ENCODE measurements at places on chromosomes 1 and 21. TPM values are rescaled to one million over a fixed set of nuclear protein-coding genes. Genes with fewer than 3 reads are reported as not detected.

Gene RAB3B
- total RNA-seq = 0.81 TPM

Gene PCSK9
- total RNA-seq = 0.25 TPM

Gene KLHDC9
- total RNA-seq = 4.4 TPM

DNA sequence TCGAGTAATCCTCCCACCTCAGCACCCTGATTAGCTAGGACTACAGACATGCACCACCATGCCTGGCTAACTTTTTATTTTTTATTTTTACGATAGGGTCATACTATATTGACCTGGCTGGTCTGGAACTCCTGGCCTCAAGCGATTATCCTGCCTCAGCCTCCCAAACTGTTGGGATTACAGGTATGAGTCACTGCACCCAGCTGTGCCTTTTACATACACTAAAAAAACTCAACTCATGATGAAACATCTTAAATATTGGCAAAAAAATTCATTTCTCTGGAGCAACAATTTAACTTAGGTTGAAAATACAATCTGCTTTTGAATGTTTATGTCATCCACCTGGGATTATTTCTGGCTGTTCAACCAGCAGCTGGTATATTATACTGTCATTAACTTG is 598.3 kb upstream of the ZP4 start:
- no peak for ATAC-seq

DNA sequence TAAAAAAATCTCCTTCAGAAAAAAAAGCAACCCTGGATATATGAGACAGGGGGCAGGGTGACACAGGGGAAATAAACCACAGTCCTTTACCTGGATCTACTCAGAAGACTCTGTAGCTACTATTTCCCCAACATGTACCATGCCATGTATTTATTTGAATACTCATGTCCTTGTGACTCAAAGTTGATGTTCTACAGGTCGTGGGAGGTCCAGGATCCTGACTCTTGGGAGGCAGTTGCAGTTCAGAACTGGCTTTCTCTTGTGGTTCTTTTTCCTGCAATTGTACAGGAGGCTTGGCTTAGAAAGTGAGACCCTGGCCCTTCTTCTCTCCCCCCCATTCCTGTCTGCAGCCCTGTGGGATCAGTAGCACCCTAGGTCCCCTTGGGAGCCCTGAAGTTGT is 5.8 kb upstream of the IL24 start:
- no peak for ATAC-seq

DNA sequence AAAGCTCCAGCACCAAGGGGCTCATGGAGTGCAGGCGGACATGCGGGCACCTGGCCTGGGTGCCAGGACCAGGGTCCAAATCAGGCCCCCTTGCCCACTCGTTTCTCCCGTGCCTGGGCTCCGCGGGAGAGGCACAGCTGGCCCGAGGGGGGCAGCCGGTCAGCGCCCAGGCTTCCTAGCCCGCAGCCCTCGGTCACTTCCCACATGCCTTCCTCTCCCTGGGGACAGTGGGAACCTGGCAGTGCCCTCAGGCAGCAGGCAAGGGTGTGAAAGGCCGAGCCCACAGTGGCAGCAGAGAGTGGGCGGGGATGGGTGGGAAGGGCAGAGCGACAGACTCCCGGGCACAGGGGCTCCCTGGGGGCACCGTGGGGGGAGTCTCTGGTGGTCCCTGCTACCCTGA is 69.8 kb downstream of the MEGF6 start:
- no peak for ATAC-seq

Gene GFI1
- total RNA-seq = 1.6 TPM

Gene RPE65
- total RNA-seq = not detected

GRCh38 chr1:211549092-211549711 is 29.8 kb downstream of the SLC30A1 start:
- no peak for ATAC-seq

- peak; percentile 31 for ATAC-seq
Measured at GRCh38 chr1:75908717-75909152, 23.5 kb downstream of the ASB17 start.

- ATAC-seq = peak; percentile 44
Measured at GRCh38 chr1:161074676-161075368, 5.1 kb upstream of the ARHGAP30 start.

Gene F5
- total RNA-seq = 0.11 TPM

Gene CFHR3
- total RNA-seq = 0.52 TPM

Gene CACNA1E
- 12.0 TPM for total RNA-seq

Gene FCRL5
- 0.41 TPM for total RNA-seq

Gene CELA2B
- total RNA-seq = not detected

- ATAC-seq = no peak
Measured at GRCh38 chr1:179001451-179001850, 24.2 kb upstream of the FAM20B start.

Gene PALMD
- 11.1 TPM for total RNA-seq

Gene TFAP2E
- total RNA-seq = 20.3 TPM

Gene KRTAP19-1
- not detected for total RNA-seq

DNA sequence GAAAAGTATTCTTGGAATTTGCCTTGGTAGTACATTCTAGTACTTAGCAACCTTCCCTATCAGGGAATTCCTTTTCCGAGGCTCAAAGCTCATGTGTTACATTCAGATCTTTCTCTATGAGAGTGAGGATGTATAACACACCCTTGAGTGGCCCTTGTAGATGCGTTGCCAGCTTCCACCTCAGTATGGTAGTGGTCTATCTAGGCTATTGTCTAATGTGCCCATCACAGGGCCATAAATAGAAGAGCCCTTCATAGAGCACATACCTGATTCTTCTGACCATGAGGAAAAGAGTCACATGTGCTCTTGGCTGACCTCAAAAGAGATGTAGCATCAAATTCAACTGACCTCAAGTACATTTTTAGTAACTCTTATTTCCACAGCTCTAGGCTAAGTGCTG is 14.0 kb upstream of the ZC3H11B start:
- ATAC-seq = no peak

Gene MGST3
- 252 TPM for total RNA-seq

- peak; percentile 14 for ATAC-seq
Measured at GRCh38 chr21:45550522-45551210, 8.4 kb upstream of the SLC19A1 start.

DNA sequence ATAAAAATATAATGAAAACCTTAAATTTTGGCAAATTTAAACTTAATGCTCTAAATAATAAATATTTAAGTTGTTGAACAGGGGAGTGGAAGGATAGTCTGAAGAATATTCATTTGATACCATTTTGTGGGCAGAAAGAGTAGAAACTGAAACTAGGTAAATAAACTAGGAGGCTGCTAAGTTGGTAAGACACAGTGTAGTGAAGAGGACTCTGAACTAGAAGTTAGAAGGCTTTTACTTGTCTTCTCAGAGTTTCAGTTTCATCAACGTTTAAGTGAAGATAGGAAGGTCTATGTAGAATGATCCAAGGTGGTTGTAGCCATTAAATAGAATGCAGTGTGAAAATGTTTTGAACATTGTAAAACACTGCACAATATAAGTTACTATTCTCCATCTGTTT is 516.9 kb downstream of the AMY1C start:
- ATAC-seq = no peak

DNA sequence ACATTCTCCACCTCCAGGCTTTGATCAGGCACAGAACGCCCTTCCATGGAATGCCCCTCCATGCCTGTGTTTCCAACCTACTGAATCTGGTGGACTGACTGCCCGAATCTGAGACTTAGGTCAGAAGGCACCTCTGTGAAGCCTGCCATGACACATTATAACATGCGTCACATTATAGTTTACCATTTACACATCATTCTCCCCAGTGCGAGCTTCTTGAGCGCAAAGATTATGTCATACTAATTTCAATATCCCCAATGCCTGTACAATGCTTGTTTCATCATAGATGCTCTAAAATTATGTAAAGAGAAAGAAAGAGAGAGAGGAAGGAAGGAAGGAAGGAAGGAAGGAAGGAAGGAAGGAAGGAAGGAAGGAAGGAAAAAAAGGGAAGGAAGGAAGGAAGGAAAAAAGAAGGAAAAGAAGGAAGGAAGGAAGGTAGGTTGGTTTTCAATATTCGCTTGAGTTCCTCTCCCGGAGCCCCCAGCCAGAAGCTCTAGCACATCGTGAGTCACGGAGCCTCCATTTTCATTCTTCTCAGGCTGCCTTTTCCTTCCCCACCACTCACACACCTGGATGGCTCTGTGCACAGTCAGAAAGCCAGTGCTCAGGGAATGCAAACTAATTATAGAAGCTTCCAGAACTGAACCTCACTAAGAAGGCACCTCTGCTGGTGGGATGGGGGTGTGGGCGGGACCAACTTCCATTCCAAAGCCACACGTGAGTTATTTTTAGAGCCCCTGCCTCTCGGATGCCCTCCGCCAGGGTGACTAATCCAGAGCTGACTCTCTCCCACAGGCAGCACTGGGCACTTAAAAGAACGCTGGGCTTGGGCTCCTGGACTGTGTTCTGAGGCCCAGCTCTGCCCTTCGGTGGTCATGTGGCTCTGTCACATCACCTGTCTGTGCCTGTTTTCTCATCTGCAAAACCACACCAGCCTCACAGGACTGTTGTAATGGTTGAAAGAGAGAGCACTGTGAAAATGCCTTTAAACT is 27.4 kb downstream of the LAMB3 start:
- ATAC-seq = peak; percentile 16

Gene SYTL1
- 1.4 TPM for total RNA-seq

Gene PSEN2
- total RNA-seq = 18.6 TPM

Gene LHX8
- total RNA-seq = not detected

Gene LHX4
- total RNA-seq = 4.7 TPM

- peak; percentile 35 for ATAC-seq
Measured at GRCh38 chr1:95223110-95223509, 10.9 kb upstream of the RWDD3 start.

- ATAC-seq = peak; percentile 69
Measured at GRCh38 chr1:187842406-187843165, 1013.8 kb downstream of the PLA2G4A start.

DNA sequence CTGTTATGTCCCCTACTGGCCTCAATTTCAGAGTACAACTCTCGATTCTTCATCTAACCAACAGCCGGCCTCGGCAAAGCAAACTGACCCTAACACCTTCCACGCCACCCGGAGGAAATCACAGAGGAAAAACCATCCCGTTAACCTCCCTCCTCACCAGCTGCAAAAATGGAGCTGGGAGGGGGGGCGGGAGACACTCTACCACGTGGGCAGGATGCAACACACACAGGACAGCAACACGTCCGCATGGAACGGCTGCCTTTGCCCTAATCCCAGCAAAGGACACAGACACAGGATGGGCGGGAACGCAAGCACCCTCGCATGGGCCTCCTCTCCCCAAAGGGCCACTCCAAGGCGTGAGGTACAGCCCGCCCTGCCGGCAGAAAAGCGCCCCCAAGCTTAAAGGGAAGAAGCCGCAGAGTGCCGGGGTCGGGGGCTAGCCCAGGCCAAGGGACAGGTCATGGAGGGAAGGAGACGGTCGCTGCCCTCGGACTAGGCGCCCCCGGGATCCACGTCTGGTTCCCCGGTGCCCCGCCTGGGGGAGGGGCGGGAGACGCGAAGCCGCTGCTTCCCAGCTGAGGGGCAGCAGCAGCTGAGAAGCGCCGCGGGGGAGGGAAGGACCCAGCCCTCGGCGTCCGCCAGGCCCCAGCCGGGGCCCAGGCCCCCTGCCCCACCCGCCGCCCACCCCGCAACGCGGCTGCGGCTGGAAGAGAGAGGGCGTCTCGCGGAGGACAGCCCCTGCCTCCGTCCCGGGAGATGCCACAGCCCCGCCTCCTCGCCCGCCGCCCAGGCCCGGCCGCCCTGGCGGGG is 590 bp downstream of the FOXJ3 start:
- ATAC-seq = peak; percentile 48

Gene NIBAN1
- total RNA-seq = 5.8 TPM

GRCh38 chr21:45981151-45982091 is at the start of gene COL6A1:
Gene COL6A1 (plus strand): TSS chr21:45981770. CDS start chr21:45981851, 81 bp downstream.
- peak; percentile 66 for ATAC-seq

Gene YIPF1
- 18.4 TPM for total RNA-seq

- ATAC-seq = no peak
Measured at GRCh38 chr1:94355485-94355980, 62.7 kb upstream of the ABCD3 start.

Gene VSIG8
- not detected for total RNA-seq

DNA sequence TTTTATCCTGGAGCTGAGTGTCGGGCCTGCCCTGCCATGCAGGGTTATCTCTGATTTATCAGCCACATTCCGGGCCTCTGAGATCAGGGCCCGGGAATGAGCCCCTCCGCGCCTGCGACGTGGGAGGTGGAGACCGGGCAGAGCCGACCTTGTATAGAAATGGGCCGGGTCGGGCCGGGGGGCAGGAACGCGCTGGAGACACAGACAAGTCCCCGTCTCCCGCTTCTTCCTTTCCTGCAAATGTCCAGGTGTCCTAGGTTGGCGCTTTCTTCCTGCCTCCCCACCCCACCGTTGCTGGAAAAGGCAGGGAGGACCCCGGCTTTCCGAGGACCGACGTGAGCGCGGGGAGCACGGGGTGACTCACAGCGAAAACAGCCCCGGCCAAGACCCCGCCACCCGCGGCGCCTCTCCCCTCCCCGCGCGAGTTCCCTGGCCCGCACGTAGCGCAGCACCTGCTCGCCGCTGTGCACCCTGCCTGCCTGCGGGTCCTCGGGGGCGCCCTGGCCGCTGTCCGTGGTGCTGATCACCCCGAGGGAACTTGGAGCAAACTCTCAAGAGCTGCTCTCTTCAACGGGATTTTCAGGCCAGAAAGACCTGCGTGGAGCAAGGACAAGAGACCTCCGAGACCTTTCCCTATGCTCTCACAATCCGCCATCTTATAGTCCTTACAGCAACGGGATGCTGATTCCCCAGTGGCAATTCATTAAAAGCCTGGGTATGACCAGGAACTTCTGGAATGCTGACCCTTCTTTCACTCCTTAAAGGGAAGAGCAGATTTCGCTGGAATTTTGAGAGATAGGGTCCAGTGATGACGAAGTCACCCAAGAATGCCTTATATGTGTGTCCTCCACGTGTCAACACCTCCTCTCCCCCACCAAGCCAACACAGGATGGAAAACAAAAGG is 475 bp upstream of the NPPB start:
- ATAC-seq = peak; percentile 84

GRCh38 chr1:184889902-184890301 is 84.4 kb downstream of the NIBAN1 start:
- peak; percentile 79 for ATAC-seq

DNA sequence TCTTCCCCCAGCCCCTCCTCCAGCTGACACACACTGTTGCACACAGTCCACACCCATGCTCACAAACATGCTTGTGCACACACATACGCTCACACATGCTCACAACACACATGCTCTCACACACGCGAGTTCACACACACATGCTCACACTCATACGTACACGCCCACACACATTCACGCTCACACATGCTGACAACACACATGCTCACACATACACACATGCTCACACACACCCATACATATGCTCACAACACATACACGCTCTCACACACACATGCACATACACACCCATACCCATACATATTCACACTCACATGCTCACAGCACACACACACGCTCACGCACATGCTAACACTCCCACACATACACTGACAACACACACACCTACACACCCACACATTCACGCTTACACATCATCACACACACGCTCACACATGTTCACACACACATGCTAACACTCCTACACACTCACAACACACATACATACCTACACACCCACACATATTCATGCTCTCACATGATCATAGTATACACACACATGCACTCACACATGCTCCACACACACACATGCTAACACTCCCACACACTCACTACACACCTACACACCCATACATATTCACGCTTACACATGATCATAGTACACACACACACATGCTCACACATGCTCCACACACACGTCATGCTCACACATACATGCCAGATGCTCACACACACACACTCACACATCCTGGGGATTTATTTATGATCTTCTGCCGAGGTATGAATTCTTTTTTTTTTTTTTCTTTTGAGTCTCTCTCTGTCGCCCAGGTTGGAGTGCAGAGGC is 10.7 kb downstream of the DRAXIN start:
- ATAC-seq = no peak
